ENCODE measurements at places on chromosomes 4 and X.

- no peak for DNase-seq
These were observed 25.4 kb upstream of the TNIP3 start for GRCh38 chr4:121189326-121190215.

DNA sequence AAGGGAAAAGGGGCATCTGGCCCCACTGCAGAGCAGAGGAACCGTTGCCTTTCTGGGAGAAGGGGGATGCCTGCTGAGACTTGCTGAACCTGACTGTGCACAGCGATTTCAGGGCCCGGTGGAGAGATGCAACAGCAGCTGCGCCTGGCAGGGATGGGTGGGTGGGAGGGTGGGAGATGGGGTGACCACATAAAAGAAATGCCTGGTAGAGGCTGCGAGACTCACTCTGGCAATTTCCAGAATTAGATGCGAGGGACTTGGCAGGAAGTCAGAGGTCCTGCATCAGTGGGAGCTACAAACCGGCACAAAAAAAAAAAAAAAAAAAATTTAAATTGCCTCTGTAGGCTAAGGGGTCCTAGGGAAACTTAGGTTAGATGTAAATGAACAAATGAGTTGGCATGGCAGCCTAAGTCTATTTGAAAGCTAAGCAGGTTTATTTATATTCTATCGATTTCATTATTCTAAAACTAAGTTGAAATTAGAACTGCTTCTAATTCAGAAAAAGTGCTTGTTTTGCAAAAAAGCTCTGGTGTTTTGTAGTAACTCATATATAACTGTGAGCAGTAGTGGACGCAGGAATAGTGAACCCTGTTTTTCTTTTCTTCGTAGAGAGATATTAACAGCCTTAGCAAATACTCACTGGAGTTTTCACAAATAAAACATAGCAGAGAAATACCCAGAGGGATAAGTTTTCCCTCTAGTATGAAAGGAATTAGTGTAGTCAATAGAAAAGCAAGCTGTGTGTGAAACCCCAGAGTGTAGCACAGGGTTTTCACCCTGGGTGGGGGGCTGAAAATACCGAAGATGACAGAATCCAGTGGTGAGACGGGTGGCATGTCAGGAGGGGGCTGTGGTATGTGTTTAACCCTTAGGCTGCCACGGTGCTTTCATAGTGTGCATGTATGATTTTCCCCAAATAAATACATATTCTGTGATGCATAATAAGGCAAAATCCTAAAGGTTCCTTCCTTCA lies 130.1 kb downstream of the EGF start:
- DNase-seq = no peak

DNA sequence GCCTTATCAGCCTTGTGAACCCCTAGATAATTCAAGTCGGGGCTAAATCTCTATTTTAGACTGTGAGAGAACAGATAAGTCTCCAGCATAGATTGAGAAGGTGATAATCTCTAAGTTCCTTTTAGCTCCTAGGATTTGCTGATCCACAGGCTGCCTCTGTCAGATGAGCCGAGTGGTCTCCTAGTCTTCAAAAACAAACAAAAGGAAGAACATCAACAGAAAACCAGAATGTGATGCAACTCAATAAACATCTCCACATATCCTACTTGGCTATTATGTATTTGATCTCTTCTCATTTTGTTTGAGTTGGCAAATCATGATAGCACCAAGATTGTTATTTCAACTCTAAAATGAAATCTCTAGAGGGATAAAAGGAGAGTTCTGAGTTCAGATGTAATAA lies 88.4 kb upstream of the SLC7A11 start:
- no peak for DNase-seq

- no peak for DNase-seq
These were observed 320.4 kb upstream of the KLF3 start for GRCh38 chr4:38343608-38344007.

DNA sequence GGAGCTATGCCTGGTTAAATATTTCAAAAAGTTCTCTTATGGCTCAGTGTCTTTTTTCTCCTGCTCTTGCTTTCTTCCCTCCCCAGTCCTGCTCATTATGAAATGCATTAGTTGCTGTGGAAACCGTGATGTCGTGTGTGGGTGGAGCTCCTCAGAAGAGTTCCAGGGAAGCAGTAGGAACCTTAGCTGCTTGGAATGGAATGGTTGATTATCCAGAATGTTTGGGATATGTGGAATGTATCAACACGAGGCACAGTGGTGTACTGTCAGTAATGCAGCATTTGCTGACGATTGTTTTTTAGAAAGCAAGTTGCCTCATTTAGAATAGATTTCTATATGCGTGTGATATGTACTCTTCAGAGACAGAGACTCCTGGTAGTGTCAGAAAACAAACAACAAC lies 333.2 kb downstream of the ARHGAP10 start:
- DNase-seq = no peak

DNA sequence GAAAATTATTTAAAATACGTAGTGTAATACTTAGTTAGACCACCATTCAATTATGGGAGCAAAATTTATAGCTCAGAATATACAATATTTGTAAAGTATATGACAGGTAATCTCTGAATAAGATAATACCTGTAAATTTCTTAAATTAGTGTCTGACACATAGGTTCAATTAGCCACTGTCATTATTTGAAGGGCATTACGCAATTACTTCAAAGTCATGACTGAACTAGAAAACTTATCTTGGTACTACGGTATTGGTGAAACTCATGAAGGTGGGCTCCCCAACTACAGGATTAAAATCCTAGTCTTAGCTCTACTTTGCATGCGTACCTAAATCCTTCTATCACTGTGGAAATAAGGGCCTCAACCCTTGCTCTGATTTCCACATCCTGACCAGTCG lies 860.7 kb downstream of the PCDH19 start:
- no peak for DNase-seq

DNA sequence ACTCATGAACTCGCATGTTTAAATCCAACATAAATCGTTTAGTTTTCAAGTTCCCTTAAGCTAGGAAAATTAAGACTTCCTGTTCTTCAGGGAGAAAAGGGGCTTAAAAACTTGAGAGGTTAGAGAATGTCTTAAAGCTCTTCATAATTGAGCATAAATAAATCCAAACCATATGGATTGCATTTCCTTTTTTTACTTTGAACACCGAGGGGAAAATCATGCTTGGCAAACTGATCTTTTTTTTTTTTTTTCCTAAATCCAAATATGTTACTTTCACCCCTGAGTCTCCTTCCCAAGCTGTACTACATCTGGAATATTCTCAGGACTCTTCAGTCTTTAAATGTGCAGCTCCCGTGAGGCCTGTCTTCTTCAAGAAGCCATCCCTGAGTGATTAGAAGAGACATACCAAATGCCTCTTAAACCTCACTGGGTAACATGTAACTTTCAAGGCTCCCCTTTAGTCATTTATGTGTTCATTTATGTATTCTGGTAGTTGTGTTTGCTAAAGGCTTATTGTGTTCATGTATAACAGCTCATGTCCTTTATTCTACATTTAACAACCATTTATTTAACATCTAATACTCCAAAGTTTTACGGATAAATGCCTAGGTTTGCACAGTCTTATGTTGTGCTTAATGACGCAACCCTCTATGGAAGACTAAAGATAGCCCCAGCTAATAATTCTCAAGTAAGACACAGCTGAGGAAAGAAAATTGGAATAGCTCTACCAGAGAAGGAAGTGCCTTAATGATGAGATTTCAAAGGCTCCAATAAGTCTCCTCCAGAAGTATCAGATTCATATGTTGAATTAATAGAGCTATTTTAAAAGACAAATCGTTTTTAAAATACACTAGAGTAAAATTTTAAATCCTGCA lies 107.0 kb downstream of the AGTR2 start:
- no peak for DNase-seq

DNA sequence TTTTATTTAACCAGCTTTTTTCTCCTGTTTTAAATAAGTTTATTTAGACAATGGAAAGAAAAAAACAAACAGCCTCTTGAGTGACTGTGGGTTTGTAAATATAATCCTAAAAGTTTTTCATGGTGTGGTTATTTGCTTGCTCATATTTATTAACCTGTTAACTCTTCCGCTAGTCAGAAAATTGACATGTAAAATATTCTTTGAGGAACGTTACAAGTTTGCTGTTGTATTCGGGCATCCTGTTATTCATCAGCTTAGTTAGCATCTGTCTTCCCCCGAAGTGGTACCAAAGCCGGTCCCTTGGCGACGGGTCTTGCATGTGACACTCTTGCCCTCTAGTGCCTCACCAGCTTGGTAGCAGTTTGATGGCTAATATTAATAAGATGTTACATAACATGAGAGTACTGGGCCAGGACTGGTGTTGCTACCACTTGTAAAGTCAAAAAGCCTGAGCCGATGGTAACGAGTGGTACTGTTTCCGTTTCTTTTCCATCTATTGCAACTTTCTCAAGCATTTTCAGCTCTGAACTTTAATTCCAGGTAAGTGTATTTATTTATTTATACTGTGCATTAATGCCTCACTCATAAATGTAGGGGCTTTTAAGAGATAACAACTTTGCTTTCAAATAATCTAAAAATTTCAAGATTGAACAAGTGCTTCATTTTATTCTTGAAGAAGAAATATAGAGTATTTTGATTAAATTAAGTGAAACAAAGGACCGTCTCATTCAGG lies at the start of gene NDST3:
NDST3 (plus strand) TSS at position 434 of the 733 bp plus-strand sequence. CDS start 19,425 bp downstream, outside the sequence.
- DNase-seq = no peak

- DNase-seq = no peak
These were observed 135.9 kb upstream of the ARHGEF9 start for GRCh38 chrX:63920875-63921274.

- no peak for DNase-seq
These were observed 1.2 kb downstream of the TAF1 start for GRCh38 chrX:71367396-71367795.

- no peak for DNase-seq
These were observed 77.6 kb downstream of the CCKAR start for GRCh38 chr4:26412381-26413372.

DNA sequence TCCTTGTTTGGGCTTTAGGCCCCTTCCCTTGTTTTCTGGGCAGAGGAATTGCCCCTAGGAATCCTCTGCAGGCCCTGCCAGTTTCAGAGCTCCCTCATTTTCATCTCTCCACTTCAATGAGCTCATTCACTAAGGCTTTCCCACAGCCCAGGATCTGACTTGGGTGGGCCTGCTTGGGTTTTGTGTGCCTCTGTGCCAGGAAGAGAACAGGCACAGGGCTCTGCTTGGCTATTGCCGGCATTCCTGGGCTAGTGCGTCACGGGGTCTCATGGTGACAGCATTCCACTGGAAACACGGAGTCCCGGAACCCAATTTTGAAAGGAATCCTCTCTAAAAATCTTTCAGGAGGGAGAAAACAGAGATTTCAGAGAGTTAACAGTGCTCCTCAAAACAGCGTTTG lies 150.5 kb downstream of the VCX3A start:
- no peak for DNase-seq

GRCh38 chr4:80070880-80071603 lies 2.0 kb downstream of the ANTXR2 start:
- DNase-seq = no peak

DNA sequence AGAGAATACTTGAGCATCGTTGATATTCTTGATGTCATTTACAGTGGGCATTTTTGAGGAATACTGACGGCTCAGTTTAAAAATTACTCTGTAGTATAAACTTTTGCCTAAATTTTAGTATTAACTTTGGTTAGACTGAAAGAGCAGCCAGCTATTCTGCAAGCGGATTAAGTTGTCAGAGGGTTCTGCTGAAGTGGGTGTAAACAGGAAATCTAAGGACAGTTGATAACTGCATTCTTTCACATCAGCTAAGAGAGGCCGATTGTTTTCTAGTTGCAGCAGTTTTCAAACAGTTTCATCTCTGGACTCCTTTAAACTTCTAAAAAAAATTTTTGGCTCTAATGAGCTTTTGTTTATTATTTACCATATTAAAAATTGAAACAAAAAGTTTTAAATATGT lies 149.6 kb downstream of the RAPGEF2 start:
- DNase-seq = no peak

- DNase-seq = no peak
These were observed 105.5 kb upstream of the OTUD4 start for GRCh38 chr4:145285928-145286327.

DNA sequence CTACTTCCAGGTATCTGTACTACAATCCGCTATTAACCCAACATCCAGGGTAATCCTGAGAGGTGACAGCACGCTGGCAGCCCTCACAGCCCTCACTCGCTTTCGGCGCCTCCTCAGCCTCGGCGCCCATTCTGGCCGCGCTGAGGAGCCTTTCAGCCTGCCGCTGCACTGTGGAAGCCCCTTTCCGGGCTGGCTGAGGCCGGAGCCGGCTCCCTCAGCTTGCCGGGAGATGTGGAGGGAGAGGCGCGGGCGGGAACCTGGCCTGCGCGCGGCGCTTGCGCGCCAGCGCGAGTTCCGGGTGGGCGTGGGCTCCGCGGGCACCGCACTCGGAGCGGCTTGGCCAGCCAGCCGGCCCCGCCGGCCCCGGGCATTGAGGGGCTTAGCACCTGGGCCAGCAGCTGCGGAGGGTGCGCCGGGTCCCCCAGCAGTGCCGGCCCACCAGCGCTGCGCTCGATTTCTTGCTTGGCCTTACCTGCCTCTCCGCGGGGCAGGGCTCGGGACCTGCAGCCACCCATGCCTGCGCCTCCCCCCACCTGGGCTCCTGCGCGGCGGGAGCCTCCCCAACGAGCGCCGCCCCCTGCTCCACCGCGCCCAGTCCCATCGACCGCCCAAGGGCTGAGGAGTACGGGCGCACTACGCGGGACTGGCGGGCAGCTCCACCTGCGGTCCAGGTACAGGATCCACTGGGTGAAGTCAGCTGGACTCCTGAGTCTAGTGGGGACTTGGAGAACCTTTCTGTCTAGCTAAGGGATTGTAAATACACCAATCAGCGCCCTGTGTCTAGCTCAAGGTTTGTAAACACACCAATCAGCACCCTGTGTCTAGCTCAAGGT lies 87.3 kb downstream of the PRSS12 start:
- no peak for DNase-seq

- DNase-seq = no peak
These were observed 2.1 kb downstream of the TIGD2 start for GRCh38 chr4:89113415-89113814.

GRCh38 chr4:154024097-154024694 lies 235.3 kb upstream of the SFRP2 start:
- DNase-seq = no peak

DNA sequence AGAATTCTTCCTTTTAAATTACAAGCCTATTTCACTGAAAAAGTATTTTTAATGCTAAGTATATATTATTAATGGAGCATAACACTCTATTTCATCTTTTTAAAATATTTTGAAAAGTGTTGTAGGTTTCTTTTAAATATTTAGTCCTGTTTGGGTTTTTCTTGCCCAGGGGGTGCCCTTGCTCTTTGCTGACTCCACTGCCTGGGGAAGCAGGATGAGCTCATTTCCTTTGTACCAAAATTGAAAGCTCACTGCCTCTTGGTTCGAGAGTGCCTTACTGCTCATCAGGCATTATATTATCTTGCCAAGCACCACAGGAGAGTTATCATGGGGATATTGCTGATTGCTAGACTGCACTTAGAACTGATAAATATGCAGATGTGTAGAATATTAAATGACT lies 819.2 kb downstream of the PCDH18 start:
- no peak for DNase-seq
